ENCODE measurements at places on chromosomes 4 and X.

GRCh38 chr4:33537527-33537926 is 2706.8 kb downstream of the ARAP2 start:
- no peak for DNase-seq

DNA sequence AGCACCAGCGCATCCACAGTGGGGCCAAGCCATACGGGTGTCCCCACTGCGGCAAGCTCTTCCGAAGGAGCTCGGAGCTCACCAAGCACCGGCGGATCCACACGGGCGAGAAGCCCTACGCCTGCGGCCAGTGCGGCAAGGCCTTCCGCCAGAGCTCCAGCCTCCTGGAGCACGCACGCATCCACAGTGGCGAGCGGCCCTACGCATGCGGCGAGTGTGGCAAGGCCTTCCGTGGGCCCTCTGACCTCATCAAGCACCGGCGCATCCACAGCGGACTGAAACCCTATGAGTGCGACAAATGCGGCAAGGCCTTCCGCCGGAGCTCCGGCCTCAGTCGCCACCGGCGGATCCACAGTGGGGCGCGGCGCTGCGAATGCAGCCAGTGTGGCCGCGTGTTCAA is 13.6 kb downstream of the ZNF275 start:
- DNase-seq, result no peak

- no peak for DNase-seq
These were observed 3.3 kb upstream of the MAGEA8 start for GRCh38 chrX:149877636-149878035.

DNA sequence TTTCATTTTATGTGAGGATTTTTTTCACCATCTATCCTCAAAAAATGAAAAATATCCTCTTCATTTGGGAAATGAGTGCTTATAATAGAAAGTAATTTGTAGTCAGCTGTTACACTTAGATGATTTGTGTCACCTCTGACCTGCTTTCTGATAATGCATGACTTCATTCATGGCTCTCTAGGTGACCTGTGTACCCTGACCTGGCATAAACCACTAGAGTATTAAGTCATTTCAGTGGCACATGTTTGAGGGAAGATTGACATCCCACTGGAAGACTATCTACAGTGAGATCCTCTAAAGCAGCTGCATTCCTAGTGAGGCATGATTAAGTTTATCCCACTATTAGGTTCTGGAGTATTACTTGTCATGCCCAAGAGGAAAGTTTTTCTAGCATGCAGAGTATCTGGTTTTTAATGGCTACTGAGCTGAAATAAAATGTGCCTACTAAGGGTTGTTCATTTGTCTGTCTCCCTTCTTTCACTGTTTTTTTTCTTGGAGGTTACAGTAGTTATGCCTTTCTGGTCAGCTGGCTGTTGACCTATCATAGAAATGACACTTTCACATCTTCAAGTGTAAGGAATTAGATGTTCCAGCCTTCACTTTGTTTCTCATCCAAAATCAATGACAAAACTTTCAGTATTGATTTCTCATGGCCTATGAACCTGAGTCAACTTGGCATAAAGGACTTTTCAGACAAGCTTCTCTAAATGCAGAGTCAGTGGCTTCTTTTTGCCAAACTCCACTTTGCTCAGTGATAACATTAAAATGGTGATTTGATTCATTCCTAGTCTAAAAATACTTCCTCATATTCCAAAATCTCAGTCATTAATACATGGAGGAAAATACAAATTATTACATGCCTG is 33.1 kb downstream of the TET2 start:
- no peak for DNase-seq

GRCh38 chrX:19800821-19801374 is 86.5 kb downstream of the SH3KBP1 start:
- no peak for DNase-seq

DNA sequence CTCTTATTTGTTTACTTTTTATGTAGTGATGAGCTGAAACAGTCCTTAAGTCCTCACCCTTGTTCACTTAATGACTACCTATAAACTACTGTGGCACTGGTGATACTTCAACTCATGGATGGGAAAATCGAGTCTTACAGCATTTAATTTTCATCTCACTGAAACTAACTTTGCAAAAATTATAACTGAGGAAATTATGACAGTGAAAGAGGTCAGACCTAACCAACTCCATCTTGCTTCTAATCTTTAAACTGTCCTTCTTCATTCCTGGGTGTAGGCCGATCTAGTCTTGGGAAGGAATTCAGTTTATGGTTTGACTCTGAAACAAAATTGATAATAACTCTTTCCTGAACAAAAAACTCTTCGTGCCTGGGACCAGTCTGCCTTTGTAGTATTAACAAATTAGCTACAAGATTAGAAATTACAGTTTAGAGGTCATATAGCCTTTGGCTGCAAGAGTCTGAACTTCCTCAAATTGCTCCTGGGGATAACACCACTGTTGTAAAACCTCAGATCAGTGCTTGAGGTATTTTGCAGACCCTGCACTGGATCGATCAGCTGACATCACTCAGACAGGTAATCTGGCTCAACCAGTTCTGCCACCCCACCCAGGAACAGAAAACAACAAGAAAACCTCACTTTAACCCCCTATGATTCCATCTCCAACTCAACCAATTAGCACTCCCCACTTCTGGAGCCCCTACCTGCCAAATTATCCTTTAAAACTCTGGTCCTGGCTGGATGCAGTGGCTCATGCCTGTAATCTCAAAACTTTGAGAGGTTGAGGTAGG is 995.7 kb upstream of the PRKX start:
- no peak for DNase-seq

DNA sequence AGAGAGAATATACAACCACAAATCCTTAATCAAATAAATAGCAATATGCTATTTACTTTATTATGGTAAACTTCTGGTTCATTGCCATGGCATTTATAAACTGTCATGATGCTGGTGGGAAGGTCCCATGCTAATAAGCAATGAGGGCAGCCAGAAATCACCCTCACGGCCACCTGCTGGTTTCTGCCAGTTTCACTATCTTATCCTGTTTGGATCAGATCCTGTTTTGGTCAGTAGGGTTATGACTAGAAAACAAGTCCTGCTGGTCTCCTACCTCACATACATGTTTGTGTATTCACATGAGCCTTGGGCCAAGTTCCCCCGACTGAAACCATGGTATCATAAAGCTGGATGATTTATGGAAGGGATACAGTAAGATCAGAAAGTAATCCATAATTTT is 28.1 kb downstream of the XAGE5 start:
- DNase-seq, result no peak

DNA sequence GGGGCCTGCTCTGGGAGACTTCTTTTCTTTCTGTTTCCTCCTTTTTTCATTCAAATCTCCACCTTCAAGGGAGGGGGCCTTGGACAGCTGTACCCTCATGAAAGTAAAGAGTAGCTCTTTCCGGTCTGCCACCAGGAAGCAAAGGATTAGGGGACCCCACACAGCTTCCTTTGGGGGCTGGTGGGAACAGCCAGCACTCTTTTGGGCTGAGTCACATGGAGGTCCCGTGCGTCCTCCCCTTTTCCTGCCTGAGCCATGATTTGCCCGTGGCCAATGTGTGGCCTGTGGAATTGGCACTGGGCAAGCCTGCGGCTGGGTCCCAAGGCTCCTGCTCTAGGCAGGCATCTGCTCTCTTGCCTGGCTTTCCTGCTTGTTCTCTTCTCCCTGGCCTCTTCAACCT is 65.5 kb downstream of the FHDC1 start:
- DNase-seq, result no peak

DNA sequence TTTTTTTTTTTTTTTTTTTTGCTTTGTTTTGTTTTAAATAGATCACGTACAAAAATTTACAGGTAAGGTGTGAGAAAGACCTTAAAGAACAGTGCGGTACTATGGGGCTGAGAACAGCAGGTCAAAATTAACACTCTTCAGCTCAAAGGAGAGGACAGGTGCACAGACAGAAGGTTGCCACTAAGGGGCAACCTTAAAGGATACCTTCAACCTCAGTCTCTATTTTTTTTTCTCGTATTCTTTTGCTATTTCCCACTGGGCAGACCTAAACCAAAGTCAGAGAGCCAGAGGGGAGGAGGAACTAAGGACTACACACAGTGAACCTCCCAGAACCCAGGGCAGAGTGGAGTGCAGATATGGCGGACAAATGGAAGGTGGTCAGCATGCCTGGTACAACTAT is 1984.3 kb upstream of the IGFBP7 start:
- DNase-seq, result no peak

DNA sequence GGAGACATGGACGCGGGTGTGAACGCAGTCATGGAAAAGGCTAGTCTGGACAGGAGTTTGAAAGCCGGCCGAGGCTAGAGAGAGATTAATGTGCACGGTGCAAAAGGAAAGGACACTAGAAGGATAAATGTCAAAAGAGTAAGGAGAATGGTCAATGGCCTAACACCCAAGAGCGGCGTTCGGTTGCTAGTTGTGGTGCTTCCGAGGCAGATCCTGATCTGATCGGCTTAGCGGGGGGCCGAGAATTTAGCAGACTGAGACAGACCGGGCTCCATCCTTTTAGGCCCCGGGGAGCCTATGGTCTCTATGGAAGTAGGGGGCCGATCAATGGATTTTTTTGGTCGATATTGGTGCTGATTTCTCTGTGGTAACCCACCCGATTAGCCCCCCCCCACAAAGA is 6.9 kb downstream of the GAGE10 start:
- no peak for DNase-seq

DNA sequence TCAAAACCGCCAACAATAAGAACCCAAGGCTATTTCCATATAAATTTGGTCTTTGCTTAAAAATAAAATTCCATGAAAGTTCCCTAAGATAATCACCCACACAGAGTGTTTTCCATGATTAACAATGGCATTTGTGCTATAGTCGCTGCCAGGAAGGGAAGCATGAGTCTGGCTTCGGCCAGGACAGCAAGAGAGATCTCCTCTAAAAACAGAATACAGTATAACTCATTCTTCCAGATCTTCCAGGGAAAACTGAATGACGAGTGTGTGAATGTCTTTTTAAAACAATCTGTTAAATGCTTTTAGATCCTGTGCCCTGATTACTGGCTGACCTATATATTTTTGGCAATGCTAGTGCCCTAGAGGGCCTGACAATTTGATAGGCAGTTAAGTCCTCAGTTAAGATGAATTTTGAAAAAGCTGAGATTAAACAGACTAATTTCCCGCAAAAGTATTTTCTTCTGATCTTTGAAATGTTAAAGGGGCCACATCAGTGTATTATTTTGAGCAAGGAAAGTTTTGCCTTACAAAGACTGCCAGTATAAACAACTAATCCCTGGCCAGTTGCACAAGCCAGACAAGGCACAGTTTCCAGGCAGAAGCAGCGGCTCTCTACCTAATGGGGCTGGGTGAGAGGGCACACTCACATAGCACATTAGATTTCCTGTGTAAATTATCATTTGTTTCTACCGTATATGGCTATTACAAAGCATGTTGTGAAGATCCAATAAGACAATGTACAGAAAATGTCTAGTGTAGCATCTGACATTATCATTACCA is 127.3 kb downstream of the DCHS2 start:
- no peak for DNase-seq

GRCh38 chrX:141814213-141814857 is 23.8 kb upstream of the MAGEC3 start:
- DNase-seq, result no peak

GRCh38 chr4:187141101-187141500 is 417.4 kb upstream of the FAT1 start:
- DNase-seq, result no peak

- DNase-seq, result no peak
These were observed 14.9 kb upstream of the FAM9B start for GRCh38 chrX:9048801-9049200.

DNA sequence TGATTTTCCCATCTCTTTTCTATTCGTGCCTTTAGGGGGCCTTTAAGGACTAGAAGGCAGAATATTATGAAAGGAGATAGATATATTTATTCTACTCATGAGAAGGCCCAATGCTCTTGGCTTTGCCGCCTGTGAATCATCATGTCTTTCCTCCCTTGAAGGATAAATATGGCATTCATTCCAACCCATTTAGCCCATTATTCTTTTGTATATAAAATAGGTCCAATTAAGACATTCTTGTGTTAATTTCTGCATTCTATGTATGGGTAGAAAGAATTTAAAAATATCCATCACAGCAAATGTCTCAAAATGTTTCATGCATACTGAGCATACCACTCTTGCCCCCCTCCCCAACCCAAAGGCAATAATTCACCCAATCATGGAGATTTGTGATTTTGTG is 115.1 kb downstream of the AFF2 start:
- DNase-seq, result no peak

DNA sequence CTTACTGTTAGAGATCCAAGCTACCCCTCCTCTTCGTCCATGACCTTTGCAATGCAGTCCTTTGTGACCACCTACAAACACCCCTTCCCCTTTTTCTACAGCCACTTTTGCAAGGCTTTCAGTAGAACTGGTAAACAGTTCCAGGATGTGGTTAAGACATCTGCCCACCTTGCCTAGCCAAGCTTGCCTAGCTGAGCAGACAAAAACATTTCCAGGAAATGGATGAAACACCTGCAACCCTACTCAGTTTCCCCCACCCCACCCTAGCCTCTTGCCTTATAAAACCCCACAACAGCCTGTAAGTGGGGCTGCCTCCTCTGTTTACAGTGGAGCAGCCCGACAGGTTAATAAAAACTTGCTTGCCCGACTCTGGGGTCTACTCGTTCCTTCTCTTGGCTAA is 133.8 kb downstream of the ZC4H2 start:
- DNase-seq, result no peak

DNA sequence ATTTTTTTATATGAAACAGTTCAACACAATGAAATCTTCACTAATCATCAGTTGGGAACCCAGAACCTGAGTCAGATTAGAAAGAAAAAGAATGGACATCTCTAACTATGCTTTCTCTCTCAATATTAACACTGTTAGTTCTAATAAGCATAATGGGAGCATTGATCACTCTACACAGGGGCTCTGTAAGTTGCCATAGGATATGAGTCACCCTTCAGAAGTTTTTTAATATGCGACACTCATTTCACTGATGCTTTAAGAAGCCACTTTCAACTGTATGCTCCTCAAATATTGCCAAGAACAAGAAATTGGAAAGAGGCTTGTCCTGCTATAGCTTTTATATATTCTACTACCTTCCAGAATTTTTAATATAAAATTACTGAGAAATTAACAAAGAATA is 187.0 kb downstream of the AASDH start:
- no peak for DNase-seq

- no peak for DNase-seq
These were observed 403 bp upstream of the LGI2 start for GRCh38 chr4:25031077-25031621.

DNA sequence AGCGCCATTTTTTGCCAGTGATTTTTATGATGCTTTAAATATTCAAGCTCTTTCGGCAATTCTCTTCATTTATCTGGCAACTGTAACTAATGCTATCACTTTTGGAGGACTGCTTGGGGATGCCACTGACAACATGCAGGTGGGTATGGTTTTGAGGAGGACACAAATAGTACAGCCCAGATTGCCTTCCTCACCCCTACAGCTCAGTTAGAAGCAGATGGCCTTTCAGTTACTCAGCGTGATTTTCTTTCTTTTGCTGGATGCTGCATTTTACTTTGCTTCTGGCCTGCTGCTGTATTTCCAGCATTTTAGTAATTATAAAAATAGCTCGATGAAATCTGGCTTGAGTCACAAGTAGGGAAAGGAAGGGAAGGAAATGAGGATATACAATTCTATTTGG is 114.7 kb downstream of the SLC4A4 start:
- no peak for DNase-seq

All from nucleus accumbens (tissue), 56 donors.